ENCODE measurements at places on chromosomes 5 and 9. TPM values are rescaled to one million over a fixed set of nuclear protein-coding genes. Genes with fewer than 3 reads are reported as not detected.

The MAST4 gene
- 5.8 TPM for total RNA-seq

The SCGB3A1 gene
- not detected for total RNA-seq

The BNC2 gene
- 41.6 TPM for total RNA-seq

The SLC25A2 gene
- total RNA-seq: 0.64 TPM

The ZNF658 gene
- total RNA-seq: 3.9 TPM

The DOCK8 gene
- total RNA-seq: 0.32 TPM

The SKIC3 gene
- total RNA-seq: 191 TPM
